ENCODE measurements at places on chromosomes 6 and 20.

- DNase-seq: no peak
Measured at GRCh38 chr6:6804843-6805615, 216.5 kb downstream of the LY86 start.

DNA sequence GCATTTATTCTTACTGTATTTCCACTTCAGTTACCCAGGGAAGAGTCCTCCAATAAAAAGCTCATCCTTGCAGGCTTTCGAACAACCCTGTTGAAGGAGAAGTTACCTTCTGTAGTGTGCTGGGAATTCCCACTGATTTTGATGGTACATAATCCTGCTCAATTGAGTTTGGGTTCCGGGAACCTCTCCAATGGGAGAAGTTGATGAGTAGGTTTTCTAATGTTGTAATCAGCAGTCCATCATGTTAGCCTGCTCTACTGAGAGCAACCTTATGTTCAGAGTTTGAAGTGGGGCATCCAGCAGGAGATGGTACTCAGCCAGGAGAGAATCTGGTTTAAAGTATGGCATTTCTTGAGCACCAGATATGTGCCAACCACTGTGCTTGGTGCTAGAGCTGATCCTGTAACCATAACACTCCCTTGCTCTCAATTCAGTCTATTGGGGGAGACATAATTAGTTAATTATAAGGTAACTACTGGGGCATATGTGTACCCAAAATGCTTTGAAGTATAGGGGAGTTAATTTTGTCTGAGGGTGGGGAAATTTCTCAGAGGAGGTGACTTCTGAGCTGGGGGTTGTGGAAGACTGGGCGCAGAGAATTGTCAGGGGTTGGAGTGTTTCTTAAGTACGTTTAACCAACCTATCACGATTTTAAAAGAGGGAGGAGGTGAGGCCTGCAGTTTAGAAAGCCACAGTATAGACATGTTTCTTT is 2.1 kb downstream of the TOP1 start:
- no peak for DNase-seq

GRCh38 chr6:65637289-65638046 is 69.6 kb downstream of the EYS start:
- DNase-seq: no peak

GRCh38 chr6:9540534-9541126 is 874.2 kb downstream of the TFAP2A start:
- no peak for DNase-seq

DNA sequence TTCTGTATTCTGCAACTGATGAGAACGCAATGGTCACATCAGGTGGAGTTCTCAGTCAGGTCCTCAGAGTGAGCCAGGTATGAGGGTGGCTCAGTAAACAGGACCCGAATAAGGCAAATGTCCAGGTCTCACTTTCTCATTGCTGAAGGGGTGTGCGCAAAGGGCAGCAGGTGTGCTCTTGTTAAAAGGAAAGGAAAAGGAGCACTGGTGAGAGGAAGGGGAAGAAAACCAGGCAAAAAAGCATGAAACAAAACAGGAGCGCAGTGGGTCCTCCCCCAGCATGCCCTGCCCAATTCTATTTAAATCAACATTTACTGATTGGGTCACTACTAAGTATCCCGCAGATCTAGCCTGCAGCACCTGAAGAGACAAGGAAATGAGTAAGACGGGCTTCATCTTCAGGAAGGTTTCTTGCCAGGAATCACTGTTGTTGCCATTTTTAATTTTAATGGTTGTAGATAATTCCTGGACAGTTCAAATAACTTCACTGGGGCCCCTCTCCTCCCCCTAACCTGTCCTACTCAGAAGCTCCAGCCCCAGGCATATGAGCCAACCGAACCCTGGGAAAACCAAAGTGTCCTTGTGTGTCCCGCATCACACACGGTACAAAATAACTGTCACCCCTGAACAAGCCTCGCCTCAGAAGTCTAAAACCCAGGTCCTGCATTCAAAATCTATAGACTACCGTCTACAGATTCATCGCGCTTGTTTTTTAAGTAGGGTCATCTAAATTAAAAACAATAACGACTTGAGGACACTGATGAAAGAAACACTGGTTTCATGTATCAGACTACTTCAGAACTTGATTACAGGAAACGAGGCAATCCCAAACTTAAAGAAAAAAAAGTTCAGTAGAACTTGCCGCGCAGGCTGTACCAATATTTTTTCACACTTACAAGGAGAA is 980 bp downstream of the MBOAT1 start:
- DNase-seq: no peak

GRCh38 chr6:90068703-90069523 is 174.6 kb downstream of the GJA10 start:
- DNase-seq: no peak

DNA sequence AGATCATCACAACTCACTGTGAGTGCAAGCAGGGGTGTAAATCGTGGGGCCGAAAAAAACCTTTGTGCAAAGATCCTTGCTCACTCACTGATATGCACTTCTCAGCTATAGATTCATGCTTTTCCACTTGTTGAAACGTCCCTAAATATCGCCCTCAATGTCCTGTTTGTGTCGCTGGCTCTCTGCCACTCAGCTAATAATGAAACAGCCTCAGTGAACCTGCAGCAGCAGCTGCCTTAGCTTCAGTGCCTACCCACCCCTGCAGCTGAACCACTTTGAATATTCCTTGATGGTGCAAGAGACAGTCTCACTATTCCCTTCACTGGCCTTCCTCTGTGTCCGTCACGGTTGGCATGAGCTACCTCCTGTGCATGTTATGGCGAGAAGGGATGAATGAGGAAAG is 128.9 kb upstream of the NAA20 start:
- no peak for DNase-seq

DNA sequence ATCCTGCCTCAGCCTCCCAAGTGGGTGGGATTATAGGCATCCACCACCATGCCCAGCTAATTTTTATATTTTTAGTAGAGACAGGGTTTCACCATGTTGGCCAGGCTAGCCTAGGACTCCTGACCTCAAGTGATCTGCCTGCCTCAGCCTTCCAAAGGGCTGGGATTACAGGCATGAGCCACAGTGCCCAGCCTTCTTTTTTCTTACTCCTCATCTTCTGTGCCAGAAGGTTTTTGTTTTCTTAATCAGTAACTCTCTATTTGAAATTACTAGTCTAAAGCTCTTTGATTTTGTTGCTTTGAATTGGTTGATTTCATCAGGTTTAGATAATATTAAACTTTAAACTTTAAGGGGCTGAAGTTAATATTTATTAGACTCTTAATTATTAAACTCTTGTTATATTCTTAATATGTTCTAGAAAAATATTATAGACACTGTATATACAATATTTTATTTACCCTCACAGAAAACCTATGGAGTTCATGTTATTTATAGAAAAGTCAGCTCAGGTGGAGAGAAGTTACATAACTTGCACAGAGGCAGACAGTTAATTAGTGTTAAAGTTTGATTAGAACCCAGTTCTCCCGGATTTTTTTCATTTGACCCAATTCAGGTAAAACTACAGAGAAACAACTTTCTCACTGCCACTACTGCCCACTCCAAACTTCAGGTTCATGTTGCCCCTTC is 177.4 kb upstream of the SGK1 start:
- DNase-seq: no peak

GRCh38 chr6:109239651-109240321 is 142.5 kb downstream of the CD164 start:
- DNase-seq: no peak

DNA sequence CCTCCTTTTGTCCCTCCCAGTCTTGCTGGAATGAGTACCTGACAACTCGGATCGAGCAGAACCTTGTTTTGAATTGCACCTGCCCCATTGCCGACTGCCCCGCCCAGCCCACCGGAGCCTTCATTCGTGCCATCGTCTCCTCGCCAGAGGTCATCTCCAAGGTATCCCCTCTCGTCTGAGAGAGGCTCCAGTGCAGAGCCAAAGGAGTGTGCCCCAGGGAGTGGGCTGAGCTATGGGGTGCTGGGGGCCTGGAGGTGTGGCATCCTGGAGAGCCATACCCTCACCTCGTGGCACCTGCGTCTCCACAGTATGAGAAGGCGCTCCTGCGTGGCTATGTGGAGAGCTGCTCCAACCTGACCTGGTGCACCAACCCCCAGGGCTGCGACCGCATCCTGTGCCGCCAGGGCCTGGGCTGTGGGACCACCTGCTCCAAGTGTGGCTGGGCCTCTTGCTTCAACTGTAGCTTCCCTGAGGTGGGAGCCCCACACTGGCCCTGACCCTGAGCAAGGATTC is 8.8 kb downstream of the DNPH1 start:
- DNase-seq: no peak

DNA sequence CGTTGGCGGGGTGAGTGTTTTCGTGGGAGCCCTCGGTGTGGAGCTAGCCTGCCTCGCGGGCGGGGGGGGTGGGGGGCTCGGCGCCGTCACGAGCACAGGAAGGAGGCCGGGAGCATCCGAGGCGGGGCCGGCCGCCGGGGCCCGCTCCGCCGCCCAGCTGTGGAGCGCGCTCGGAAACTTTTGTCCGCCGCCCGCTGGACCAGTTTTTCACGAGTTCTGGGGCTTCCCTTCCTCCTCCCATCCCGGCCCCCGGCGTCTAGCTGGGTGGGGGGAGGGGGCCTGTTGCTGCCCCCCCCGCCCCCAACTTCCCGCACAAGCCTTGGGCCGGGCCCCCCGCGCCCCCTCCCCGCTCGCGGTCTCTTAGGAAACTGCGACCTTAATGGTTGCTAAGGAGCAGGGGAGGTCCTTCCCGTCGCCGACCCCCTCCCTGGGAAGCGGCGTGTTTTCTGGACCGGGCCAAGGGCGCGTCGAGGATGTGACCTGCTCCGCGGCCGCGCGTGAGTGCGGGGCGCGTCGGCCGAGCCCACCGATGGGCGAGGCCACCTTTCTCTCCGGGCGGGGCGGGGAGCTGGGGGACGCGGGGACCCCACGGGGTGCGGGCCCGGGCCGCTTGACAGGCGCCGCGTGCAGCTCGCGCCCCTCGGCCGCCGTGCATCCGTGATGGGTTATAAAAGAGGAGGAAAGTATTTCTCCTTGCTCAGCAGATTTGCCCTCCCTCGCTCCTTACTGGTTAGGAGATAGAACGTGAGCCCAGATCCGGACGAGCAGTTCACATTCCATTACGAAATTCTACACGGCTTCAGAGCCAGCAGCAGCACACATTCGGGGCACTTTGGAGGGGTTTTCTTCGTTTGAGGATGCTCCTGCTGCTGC is 1.4 kb downstream of the RREB1 start:
- DNase-seq: peak; percentile 29

DNA sequence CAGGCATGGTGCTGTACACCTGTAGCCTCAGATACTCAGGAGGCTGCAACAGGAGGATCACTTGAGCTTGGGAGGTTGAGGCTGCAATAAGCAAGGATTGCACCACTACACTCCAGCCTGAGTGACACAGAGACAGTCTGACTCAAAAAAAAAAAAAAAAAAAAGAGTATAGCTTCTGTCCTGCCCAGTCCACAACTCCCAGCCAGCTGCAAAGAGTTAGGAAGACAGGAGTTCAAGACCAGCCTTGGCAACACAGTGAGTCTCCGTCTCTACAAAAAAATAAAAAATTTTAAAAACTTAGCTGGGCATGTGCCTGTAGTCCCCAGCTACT is 28.3 kb upstream of the TLDC2 start:
- DNase-seq: no peak

GRCh38 chr6:149723771-149724417 is 6.0 kb upstream of the LATS1 start:
- peak; percentile 76 for DNase-seq

- DNase-seq: no peak
Measured at GRCh38 chr20:62322492-62323041, 19.8 kb downstream of the ADRM1 start.

DNA sequence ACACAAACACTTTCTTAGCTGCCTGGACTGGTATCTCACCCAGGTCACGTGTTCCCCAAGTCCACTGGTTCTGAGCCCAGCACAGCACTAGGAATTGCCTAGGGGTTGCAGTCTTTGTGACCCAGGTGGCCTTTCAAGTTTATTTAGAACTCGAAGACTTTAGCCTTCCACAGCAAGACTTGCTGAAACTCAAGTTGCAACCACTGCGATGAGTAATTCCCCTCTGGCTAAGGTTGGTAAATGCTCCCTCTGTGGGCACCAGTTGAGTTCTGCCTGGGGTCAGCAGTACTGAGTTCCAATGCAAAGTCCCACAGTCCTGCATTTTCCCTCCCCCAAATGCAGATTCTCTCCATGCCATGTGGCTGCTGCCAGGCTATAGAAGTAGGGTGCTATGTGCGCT is 77.6 kb upstream of the MOCS1 start:
- DNase-seq: no peak
